ENCODE measurements at places on chromosomes 1 and 21. TPM values are rescaled to one million over a fixed set of nuclear protein-coding genes. Genes with fewer than 3 reads are reported as not detected.

The OR2T33 gene
- total RNA-seq: not detected

The TRNP1 gene
- 29.6 TPM for total RNA-seq

The SLC44A5 gene
- total RNA-seq: 0.68 TPM

The RAB3B gene
- 3.9 TPM for total RNA-seq

The NCF2 gene
- total RNA-seq: 10.5 TPM

The ZNF669 gene
- 4.8 TPM for total RNA-seq

The C1orf210 gene
- not detected for total RNA-seq

The PEX11B gene
- total RNA-seq: 22.5 TPM

The GBP7 gene
- total RNA-seq: not detected

The MCOLN3 gene
- 10.8 TPM for total RNA-seq

The KRTAP13-2 gene
- not detected for total RNA-seq

The GSTM5 gene
- 8.0 TPM for total RNA-seq

DNA sequence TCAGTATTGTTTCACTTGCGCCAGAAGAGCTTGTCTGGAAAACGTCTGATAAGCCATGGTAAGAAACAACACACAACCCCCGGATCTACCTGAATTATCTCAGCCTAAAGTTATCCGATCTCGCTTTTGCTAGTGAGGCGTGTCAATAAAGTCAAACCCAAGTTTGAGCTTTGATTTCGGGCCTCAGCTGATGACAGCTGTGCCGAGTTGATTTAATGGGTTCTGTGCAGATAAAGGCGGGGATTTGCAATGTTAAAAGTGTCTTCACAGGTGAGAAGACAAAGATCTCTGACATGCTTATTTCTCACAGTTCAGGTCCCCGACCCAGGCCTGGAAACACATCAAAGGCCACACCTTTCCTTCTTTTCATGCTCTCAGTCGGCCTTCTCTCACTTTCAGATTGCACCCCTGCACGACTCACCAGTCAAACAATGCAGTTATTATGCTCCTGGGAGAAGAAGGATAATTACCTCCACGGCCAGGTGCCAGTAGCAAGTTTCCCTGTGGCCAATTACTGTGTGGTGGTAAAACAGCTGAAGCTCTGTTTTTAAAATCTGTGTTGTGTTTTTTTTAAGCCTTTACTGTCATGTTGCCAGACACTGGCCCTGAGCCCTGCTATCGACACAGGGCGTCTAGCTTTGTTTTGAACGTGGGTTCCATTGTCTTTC, 245.3 kb upstream of the RUNX1 start:
- no peak for DNase-seq

DNA sequence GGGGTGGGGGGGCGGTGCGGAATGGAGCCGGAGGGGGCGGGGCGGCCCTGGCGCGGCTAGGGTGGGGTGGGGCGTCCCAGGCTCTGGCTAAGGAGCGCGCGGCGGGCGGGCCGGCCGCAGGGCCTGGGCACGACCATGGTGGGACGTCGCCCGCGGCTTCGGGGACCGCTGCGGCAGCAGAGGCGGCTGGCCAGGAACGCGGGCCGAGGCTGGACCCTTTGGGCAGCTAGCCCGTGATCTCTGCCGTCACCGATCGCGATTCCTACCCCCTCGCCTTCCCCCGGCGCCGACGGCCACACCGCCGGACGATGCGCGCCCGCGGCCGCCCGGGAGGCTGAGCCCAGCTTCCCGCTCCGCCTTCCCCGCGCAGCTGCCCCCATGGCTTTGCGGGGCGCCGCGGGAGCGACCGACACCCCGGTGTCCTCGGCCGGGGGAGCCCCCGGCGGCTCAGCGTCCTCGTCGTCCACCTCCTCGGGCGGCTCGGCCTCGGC, at the start of gene MAP3K21:
MAP3K21 (plus strand) TSS at position 74 of the 491 bp plus-strand sequence; CDS start at position 379, 305 bp downstream.
- DNase-seq: no peak

GRCh38 chr1:27689423-27690173, 17.6 kb upstream of the IFI6 start:
- DNase-seq: no peak

DNA sequence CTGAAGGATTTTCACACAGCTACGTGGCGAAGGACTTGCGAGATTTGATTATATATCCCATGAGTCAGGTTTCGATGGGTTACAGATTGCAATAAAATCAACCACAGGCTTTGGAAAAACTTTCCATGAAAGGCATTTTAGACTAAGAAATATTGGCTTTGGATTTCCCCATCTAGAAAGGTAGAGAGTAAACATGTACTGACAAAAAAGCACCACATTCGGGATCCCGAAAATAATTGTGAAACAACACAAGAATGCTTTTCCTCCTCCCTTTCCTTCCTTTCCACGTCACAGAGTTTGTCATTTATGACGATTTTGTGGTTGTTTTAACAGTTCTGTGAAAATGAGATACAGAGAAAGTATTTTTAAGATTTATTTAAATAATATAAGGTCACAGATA, 38.5 kb downstream of the TGFB2 start:
- DNase-seq: no peak

- no peak for DNase-seq
These were observed 50.9 kb downstream of the S100B start for GRCh38 chr21:46553993-46554392.

GRCh38 chr1:244349103-244349531, 102.6 kb downstream of the ADSS2 start:
- peak; percentile 71 for DNase-seq

DNA sequence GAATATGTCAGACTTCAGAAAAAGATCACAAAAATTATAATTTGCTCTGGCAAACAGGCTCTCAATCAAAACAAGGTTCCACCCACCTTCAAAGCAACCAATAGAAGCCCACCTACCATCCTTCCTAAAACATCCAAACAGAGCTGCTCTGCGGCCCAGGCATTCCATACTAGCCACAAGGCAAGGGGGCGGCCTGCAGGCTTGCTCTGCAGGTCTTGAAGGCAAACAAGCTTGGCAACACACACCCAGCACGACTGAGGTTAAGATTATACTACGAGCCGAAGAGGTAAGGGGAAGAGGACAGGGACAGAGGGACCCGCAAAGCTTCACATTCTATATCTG, 207.3 kb downstream of the SLC45A1 start:
- no peak for DNase-seq

GRCh38 chr21:45019887-45020537, 54.4 kb upstream of the ADARB1 start:
- DNase-seq: peak; percentile 67

DNA sequence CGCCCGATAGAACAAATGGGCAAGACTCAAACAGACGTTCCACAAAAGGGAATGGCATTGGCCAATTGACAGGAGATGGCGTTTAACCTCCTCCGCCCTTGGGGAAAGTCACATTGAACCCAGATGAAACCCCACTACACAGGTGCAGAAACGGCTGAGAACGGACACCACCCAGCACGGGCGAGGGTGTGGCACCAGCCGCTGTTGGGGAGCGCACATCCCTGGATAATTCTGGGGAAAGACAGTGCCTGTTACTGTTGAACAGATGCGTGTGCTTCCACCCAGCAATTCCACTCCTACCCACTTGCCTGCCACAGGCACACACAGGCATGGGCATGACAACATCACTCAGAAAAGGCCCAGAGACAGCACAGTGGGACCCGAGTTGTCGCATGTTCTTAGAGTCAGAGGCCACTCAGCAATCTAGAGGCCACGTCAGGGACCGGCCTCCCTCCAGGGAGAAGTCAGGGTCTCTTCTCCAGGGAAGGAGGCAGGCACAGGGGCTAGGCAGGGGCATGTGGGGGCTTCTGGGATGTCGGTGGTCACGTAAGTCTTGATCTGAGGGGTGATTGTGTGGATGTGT, 15.2 kb downstream of the PRXL2B start:
- peak; percentile 19 for DNase-seq

DNA sequence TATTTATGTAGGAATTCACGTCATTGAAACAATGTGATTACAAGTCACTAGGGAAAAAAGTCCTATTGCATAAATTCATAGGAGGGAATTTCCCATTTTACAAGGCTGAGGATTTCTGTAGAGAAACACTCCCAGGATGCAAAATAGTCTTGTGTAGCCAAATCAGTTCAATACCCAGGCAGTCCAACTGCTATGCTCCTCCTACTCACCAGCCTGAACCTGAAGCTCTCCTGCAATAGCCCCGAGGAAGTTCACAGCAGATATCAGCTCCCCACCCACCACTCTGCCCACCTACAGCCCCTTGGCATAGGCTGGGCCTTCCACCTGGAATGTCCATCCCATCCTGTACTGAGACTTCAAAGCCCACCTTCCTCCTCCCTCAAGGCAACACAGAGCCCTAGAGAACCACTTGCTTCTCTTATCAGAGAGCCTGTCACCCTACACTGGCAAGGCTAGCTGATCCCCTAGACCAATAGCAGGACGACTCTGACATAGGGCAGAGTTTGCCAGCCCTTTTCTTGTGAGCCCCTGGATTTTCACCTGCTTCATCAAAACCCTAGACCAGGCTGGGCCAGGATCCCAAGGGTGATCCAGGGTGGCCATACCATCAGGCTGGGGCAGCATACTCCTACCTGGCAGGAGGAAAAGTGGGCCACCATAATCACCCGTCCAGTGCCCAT, 1.5 kb downstream of the LSS start:
- peak; percentile 59 for DNase-seq

DNA sequence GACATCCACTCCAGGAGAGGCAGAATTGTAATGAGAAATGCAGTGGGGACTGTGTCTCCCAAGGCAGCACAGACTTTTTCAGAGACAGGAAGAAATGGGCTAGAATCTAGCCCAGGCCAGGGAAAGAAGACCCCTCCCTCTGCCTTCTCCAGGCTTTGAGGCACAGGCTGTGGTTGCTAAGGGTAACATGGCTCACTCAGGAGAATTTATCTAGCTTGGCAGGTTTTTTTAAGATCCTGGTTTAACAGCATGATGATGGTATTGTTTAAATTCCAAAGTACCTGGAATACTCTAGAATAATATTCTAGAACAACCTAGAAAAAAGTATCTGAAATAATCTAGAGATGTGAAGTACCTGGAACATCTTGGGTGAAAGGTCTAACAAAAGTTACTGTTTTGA, 125.6 kb downstream of the URB2 start:
- no peak for DNase-seq

DNA sequence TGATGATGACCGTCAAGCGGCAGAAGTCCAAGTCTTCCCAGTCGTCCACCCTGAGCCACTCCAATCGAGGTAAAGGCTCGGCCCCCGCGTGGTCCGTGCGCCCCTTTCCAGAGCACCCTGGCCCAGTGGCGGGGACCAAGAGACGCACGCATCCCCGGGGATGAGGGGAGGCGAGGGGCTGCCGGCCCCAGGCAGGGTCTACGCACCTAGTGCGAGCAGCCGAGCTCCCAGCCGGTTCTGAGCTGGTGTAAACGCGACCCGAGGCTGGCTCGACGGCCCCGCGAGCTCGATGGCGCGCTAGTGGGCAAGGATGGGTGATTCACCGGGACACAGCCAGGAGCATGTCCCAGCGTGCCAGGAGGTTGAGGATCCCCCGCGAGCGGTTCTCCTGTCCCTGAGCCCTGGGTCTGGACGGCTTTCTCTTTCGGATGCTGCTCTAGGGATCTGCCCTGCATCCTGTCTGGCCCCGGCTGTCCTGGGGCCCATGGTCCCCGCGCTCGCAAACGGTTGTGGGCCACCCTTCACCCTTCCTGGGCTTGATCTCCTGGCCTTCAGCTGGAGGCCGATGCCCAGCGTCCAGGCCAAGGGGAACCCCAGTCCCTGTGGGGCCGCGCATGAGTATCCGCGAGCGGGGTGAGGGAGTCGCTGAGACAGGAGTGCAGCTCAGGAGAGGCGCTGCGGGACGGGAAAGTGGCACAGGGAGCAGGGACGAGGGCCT, 689 bp downstream of the PKP1 start:
- peak; percentile 54 for DNase-seq

GRCh38 chr1:154517661-154518060, 15.4 kb upstream of the SHE start:
- no peak for DNase-seq

DNA sequence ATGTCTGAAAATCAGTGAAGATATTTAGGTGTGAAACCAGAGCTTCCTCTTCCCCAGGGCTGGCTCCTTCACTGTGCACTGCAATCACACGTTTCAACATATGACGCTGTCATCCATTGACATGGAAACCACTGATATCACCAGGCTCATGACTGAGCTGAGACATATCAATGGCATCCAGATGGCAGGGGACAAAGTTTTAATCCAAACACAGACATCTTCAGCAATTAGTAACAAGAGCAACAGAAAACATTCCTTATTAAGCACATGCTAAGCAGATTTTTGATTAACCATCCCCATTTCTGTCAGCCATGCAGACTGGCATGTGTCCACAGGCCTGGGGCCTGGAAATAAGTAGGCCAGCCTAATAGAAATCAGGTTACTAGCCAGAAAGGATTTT, 108.0 kb upstream of the ADAR start:
- no peak for DNase-seq

DNA sequence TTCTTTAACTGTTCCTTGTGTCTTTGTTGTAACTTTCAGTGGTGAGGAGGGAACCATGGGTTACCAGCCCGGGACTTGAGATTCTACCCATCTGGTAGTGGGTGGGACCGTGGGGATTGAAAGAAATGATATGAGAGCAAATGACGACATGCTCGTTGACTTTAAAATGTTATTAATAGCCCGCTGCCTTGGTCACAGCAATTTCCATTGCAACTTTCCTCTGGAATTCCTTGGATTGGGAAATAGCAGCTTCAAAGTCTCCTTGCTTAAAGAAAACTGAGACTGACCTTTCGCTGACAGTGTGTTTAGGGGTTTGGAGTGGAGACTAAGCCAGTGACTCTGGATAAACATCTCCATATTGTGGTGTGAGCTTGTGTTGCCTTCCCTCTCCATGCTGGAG, 44.2 kb upstream of the MARK1 start:
- no peak for DNase-seq

DNA sequence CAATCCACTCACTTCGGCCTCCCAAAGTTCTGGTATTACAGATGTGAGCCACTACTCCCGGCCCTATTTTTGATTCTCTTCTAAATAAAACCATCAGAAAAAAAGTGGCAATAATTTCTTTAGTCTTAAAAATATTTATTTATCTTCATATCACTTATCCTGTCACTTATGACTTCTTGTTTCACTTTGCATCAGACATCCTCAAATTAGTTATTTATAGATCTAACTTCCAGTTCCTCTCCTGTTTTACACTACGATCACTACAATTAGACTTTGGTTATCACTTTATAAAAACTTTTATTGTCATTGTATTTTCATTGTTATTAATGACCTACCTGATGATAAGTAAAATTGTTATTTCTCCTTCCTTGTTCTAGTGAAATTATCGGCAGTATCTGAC, 783.4 kb upstream of the BRINP3 start:
- no peak for DNase-seq

DNA sequence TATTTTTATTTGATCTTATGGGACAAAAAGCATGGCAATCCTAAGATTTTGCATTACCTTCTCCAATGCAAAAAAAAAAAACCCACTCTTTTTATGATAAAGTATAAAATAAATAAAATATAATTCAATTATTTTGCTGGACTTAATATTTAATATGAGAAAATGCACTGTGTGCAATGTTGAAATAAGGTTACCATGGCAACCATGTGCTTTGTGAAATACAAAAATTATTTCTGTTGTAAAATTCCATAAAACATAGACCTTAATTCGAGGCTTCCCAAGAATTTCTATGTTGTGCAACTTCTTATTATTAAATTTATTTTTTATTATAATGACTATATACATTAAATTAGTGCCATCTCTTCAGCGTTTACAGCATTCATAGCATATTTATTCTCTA, 989.5 kb downstream of the MRPL39 start:
- no peak for DNase-seq

GRCh38 chr1:1164361-1164700, 9.3 kb upstream of the TTLL10 start:
- no peak for DNase-seq
